Esophagus muscularis mucosa (tissue), 4 donors: ENCODE measurements at places on chromosomes 3 and 15. TPM values are rescaled to one million over a fixed set of nuclear protein-coding genes. Genes with fewer than 3 reads are reported as not detected.

DNA sequence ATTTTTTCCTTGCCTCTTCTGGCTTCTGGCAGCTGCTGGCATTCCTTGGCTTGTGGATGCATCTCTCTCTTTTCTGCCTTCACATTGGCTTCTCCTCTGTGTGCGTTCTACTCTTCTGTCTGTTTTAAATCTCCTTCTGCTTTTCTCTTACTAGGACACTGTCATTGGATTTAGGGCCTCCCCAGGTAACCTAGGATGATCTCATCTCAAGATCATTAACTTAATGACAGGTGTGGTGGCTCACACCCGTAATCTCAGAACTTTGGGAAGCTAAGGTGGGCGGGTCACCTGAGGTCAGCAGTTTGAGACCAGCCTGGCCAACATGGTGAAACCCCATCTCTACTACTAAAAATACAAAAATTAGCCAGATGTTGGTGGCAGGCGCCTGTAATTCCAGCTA is 40.9 kb upstream of the ULK4 start:
- DNase-seq: no peak

DNA sequence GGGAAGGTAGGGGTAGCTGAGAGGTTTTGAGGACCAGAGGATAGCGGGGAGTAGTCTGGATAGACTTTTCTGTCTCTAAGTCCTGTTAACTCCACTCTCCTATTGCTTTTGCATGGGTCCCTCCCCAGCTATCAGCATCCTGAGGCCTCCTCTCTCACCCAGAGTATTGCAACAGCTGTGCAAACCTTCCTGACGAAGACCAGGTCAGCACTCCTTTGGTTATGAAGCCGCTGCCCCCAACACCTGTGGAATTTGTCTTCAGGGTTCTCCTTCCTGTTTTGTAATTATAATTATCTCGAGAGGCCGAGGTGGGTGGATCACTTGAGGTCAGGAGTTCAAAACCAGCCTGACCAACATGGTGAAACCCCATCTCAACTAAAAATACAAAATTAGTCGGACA is 24.8 kb downstream of the TYRO3 start:
- no peak for DNase-seq

GRCh38 chr15:69661871-69662644 is 209.4 kb downstream of the RPLP1 start:
- no peak for DNase-seq

The SLC38A3 gene
- total RNA-seq: not detected

DNA sequence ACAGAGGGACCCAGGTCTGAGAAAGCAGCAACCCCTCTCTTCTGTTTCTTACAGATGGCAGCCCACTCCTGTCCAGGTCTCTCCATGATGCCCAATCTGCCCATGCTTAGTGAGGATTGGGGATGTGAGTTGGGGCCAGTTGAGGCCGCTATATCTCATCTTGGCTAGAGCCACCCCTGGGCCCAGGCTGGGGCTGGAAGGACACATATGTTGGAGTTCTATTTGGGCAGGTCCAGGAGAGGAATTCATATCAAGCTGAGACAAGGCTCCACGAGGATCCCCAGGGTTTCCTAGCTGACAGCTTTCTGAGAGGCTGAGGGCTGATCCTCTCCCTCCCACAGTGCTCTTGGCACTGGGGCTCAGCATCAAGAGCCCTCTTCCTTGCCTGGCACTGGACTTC is 11.4 kb downstream of the TGM5 start:
- DNase-seq: no peak

The ITIH3 gene
- total RNA-seq: 0.83 TPM

GRCh38 chr3:153756816-153757215 is 364.4 kb upstream of the ARHGEF26 start:
- no peak for DNase-seq

DNA sequence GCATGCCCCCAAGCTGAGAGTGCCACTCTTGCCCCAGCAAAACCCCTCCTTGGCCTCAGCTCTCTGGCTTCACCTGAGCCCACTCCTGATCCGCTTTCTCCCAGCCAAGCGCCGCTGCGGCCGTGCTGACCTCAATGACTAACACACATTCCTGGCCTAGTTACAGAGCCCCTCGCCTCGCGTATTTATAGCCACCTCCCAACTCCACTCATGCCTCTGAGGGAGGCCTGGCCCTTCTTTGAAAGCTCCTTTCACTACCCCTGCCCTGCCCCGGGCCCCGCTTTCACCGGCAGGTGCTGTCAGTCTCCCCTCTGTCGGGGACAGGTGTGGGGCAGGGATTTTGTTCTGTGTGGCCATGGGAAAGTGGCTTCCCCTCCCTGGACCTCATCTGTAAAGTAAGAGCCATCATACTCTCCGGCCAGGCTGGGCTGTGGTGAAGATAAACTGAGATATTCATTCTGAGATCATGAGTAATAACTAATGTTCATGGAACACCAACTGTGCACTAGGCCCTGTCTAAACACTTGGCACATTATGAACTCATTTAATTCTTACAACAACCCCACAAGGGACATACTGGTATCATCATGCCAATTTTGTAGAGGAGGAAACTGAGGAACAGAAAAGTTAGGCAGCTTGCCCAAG is 13.2 kb upstream of the ATP2B2 start:
- DNase-seq: no peak

DNA sequence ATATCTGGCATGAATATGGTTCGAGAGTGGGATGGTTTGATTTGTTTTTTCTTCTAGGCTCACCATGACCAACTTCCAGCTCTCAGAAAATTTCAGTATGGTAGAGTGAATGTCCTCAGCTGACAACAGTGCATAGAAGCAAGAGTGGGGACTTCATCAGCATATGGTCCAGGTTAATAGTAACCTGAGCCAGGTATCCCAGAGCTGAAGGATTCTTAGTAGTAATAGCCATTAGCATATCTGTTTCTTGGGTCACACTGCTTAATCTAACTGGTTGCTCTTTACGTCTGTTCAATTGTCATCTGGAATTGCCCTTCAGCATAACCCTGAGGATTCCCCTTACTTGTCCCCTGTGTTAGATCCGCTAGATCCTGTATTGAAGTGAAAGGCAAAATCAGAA is 151.8 kb downstream of the GMNC start:
- no peak for DNase-seq

DNA sequence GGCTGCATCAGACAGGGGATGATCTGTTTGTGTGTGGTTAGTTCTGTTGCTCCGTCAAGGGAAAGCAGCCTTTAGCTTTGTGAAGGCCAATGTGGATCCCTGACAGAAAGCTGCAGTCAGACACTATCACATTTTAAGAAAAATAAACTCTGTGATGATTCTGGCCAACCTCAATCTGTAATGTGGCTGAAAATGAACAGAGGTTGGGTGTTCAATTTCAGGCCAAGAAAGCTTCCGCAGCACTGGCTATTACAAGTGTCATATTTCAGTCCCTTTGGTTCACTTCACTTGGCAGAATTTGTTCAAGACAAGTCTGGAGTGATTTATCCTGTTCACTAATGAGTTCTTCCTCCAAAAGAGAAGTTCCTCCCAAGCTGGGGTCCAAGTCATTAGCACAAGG is 571.8 kb upstream of the IL12A start:
- no peak for DNase-seq

DNA sequence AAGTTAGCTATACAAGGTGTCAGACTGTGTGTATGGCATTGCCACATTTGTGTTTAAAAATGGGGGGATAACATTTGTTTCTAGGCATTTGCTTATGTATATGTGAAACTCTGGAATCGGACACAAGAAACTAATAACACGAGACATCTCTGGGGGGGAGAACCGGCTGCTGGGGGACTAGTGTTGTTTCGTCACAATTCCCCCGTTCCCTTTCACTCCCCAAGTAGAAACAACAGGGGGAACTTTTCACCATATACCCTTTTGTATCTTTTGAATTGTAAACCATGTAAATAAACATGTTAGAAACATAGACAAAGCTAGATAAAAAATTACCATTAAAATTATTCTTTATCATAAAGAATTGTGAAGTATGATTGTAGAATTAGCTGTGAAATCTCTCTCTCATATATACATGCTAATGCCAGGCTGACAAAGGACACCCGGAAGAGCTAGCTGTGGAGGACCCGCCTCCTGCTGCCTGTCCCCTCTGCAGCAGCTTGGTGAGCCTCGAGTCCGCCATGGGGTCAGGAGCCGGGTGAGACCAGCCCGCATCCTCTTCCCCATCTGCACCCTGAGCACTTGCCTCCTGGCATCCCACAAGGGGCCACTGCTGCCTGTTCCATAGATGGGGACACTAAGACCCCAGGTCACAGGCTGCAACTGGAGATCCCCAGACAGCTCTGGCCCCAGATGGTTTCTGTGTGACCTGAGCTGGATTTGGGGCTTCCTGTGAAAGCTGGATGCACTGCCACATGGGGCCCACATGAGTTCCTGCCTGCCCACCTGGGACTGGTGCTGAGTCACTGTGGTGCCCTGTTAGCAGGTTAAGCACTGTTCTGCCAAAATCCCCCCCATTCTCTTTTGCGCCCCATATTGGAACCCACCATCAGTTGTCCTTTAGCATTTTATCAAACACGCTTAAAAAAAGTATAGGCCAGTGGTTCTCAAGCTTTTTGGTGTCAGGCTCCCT is 91.6 kb downstream of the IQSEC1 start:
- no peak for DNase-seq

- no peak for DNase-seq
Observed at GRCh38 chr3:181484026-181484425, 227.7 kb upstream of the SOX2 start.

DNA sequence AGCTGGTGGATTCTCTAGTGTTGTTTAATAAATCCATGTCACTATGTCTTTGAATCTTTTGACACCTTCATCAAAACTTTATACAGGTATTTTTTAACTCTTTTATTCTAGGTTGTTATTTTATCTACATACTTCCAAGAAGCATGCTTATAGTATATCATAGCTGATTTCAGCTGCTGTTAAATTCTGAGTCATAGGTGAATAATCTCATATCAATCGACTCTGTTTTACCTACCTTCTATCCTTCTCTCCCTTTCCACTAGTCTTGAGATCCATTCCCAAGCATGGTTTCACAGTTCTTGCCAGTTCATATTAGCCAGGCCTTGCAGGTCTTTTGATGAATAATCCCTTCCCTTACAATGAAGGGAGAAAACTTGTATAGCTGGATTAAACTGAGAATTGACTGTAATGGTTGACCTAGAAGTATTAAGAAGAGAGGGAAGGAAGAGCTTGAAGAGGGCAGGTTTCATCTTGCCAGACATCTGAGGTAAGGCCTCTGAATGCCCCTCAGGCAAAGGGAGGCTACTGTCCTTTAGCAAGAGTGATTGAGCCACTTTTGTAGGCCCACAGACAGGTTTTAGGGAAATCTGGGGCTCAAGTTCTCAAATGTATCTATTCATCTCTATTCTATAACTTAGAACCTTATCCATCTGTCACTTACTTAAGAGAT is 146.4 kb downstream of the EPHA6 start:
- DNase-seq: no peak

GRCh38 chr15:29066310-29066709 is 180.5 kb downstream of the APBA2 start:
- no peak for DNase-seq
